ENCODE measurements at places on chromosomes 3 and 15.

DNA sequence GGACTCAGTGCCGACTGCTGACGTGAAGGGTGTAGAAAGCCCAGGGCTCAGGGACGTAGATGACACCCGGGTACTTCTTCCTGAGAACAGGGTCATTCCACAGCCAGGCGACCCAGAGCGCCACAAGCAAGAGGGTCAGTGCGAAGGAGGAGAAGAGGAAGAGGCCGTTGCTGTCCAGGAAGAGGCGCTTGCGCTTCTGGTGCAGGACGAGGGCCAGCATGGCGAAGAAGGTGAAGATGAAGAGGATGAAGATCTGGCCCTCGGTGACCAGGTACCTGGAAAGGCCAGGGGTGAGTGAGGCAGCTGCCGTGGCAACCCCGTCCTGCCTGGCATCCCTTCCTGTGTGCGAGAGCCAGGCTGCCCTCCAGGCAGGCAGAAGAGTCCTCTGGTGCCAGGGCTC is 3.0 kb upstream of the CALML4 start:
- DNase-seq = no peak

- no peak for DNase-seq
These were observed 10.6 kb downstream of the HCN4 start for GRCh38 chr15:73357999-73358665.

- no peak for DNase-seq
These were observed 42.3 kb upstream of the USP3 start for GRCh38 chr15:63462088-63462487.

DNA sequence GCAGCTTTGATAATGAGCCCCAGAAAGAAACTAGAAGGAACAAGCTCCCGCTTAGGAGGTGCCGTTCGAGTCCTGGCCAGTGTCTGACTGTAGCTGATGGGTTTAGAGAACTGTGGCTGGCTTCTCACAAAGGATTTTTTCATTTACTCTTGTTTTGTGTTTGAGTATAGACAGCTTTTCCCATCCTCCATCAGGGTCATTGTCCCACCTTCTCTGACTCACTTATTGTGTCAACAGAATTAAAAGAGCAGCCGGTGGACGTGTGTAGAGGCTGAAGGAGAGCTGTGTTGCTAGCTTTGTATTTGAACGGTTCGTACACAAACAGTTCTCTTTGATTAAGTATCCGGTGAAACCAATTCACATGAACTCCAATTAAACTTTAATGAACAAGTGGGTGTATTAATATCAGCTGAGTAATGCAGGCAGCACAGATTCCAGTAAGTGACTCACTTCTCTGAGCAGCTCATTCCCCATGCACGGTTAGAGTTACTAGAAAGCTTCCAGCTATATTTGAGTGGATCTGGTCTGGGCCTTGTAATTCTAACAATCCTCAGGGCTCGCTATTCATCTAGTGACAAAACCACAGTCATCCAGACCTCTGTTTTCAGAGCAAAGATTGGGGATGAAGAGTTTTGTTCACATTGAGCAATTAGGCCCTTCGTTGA is 141.0 kb downstream of the LPP start:
- DNase-seq = peak; percentile 17

- DNase-seq = no peak
These were observed 66.9 kb downstream of the NMNAT3 start for GRCh38 chr3:139610886-139611285.

DNA sequence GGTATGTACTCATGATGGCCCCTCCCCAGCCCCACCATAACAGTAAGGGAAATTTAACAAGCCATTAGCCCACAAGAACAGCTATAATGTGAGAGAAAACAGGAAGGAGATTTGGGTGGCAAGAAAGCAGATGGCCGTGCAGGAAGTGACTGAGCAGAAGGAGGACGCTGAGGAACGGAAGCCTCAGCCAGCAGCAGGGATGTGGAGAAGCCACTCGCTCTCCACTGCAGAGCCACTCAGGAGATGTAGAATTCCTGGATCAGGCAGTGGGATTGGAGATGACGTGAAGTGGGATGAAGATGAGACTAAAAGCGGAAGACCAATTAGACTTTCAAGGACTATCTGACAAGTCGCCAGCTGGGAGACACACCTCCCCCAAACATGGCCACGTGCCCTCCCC is 31.2 kb downstream of the PRR23E start:
- DNase-seq = no peak

- DNase-seq = no peak
These were observed 2.6 kb downstream of the CACNA1D start for GRCh38 chr3:53496984-53497383.

GRCh38 chr15:70316059-70316600 is 218.4 kb upstream of the TLE3 start:
- no peak for DNase-seq

DNA sequence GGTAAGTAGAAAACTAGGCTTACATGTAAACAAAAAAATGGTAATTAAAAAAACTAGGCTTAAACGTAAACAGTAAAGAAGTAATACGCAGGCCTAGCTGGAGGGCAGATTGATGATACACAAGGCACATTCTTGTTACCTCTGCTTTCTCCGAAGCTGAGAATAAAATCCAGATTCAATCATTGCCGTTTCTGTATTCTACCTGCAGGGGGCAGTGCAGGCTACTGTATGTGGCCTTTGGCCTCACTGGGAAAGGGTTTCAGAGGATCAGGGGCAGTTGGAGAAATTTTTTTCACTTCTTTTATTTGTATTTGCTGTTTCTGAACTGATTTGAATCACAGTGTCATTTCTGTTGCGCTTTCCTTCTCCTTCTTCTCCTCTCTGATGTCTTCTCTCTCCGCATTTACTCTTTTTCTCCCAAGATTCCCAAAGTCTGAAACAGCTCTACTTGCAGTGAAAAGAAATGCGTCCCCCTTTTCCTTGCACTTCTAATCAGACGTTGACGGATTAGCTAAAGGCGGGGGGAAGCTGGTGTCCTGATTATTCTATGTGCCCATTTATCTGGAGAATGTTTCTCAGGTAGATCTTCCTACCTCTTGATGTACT is 67.1 kb upstream of the MCTP2 start:
- peak; percentile 55 for DNase-seq

- no peak for DNase-seq
These were observed 263.5 kb downstream of the CNTN4 start for GRCh38 chr3:2362122-2362521.

GRCh38 chr3:170721563-170721962 is 135.7 kb upstream of the SLC7A14 start:
- no peak for DNase-seq

- no peak for DNase-seq
These were observed 15.3 kb downstream of the FYCO1 start for GRCh38 chr3:45980229-45980813.

DNA sequence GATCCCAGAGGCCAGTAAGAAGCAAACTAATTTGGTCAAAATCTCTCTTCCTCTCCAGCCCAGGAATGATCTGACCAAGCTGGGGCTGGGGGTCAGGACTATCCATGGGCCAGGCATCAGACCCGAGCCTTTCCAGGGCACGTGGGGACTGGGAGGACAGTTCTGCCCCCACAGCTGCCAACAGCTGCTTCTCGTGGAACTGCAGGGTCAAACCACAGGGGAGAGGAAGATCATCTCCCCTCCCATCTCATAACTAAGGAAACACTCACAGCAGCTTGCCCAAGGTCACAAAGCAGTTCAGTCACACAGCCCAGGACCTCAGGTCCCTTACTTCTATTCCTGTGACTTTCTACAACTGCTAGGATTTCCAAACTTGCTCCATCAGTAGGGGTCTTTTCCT is 47.1 kb downstream of the DAPK2 start:
- no peak for DNase-seq

GRCh38 chr3:9503283-9503682 is 50.3 kb downstream of the LHFPL4 start:
- peak; percentile 80 for DNase-seq

DNA sequence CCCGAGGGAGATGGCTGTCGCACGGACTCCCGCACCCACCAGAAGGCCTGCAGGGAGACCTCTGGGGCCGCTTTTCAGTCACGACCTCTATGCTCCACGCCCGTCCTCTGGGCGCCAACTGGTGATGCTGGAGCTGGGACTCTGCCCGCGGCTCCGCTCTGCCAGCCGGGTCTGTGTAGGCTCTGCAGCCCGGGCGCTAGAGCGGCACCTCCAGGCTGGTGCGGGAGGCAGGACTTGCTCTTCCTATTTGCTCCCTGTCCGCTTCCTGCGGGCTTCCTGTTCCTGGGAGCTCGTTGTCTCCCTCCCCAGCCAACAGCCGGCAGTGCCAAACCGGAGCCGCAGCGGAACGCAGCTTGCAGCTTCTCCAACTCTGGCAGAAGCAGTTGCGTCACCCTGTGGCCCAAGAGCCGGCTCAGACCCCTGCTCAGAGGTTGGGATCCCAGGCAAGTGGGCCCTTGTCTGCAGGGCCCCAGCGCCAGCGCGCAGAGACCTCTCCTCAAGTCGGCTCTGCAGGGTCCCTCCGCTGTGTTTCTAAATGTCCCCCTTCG is 285.9 kb downstream of the XXYLT1 start:
- DNase-seq = no peak

GRCh38 chr15:76837474-76837873 is 67.7 kb downstream of the SCAPER start:
- DNase-seq = no peak

DNA sequence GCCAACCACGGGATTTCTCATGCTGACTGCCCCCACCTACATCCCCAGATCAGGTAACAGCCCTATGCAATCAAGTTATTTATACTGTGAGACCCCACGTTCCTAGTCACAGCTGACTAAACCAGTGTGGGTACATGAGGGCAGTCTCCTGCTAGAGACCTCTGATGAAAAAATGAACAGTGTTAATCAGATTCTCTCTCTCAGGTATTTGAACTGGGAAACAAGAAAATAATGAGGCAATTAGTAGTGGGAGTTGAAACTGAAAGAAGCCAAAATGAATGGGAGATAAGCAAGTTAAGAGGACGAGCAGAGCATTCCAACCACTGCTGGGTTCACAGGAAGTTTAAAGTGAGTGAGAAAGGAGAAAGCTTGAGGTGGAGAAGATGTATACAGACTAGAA is 98.5 kb upstream of the MYO5C start:
- DNase-seq = no peak

GRCh38 chr3:45135959-45136358 is 10.2 kb downstream of the CDCP1 start:
- no peak for DNase-seq

DNA sequence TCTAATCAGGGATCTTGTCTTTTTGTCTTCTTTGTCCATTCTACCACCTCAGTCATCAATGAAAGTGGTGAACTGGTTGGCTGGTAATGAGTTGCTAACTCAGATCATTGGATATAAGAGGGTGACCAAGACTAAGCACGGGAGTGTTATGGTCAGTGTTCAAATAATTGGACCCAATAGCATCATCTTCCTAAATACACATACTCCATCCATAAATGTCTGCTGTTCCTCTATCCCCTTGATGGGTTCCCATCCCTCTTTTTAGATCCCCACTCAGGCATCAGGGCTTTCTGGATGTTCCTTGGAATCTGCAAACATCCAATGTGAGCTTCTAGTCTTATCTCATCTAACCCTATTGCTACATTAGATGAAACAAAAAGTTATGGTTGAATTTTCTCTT is 3.5 kb downstream of the SEMA5B start:
- DNase-seq = no peak

- DNase-seq = no peak
These were observed 74.4 kb downstream of the MOBP start for GRCh38 chr3:39541917-39542329.

DNA sequence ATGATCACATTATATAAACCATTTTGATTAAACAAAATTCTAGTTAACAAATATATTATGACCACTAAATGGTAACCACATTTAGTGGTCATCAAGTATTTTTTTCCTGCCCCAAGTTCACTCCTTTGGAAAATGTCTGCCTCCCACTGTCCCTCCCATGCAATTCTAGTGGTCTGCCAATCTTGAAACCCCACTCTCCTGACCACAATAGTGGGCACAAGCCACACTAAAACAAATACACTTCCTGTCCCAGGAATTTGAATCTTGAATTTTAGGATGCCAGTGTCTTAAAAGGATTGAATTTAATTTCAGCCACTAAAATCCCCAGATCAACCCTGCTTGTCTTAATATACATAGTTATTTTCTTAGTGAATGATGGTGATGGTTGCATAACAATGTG is 14.0 kb upstream of the GPR156 start:
- DNase-seq = no peak

- DNase-seq = no peak
These were observed 122.6 kb downstream of the P2RY1 start for GRCh38 chr3:152957491-152957890.

DNA sequence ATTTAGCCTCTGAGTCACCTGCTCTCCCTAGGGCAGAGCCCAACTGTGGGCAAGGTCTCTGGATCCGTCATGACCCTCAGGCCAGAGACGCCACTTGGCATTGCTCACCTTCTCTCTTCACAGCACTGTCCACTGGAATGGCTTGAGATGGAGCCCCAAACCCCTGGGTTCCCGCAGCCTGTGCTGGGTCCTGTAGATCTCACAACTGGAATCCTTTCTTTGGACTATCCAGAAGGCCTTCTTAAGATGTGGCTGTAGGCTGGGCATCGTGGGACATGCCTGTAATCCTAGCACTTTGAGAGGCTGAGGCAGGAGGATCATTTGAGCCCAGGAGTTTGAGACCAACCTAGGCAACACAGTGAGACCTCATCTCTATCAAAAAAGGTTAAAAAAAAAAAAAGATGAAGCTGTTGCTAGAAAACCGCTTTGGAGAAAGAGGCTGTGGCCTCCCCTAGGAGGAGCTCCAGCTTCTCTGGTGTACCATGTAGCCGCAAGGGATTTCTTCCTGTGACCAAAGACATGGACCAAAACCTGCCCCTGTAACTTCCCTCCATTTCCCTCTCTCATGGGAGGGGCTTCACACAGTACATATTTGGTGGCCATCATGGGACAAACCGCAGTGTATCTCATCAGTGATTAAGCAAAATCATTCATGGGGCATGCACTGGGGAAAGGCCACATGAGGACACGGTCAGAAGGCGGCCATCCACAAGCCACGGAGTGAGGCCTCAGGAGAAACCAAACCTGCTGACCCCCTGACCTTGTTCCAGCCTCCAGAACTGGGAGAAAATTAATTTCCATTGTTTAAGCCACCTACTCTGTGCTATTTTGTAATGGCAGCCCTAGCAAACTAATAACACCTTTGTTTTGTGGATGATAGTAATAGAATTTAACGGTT is 23.3 kb upstream of the BUB1B start:
- no peak for DNase-seq

GRCh38 chr3:37259291-37259690 is 84.9 kb upstream of the LRRFIP2 start:
- no peak for DNase-seq

DNA sequence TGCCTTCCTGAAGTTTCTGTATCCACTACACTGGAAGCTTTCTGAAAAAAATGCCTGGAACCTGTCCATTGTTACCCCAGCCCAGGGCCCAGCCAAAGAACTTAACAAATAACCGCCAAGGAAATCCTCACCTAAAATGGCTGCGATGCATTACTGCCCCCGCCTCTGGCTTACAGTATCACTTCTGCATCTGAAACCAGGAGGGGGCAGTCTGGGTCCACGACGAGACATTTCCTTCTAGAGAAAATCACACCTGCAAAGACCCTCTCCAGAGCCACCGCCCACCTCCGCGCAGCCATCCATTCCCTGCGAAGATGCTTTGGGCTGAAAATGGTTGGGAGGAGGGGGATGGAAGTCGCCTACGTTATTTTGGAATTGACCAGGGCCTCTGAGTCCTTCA is 22.4 kb upstream of the CELF6 start:
- no peak for DNase-seq
